T-helper 22 cell (primary cell): ENCODE measurements at places on chromosomes 1 and 21.

GRCh38 chr1:215637041-215637573 is 70.0 kb downstream of the KCTD3 start:
- DNase-seq, result no peak

- no peak for DNase-seq
These were observed 51.5 kb downstream of the PRDM2 start for GRCh38 chr1:13751458-13751871.

GRCh38 chr1:227869279-227869842 is 53.9 kb downstream of the PRSS38 start:
- no peak for DNase-seq

GRCh38 chr1:54335755-54336108 is 70.5 kb downstream of the SSBP3 start:
- no peak for DNase-seq

DNA sequence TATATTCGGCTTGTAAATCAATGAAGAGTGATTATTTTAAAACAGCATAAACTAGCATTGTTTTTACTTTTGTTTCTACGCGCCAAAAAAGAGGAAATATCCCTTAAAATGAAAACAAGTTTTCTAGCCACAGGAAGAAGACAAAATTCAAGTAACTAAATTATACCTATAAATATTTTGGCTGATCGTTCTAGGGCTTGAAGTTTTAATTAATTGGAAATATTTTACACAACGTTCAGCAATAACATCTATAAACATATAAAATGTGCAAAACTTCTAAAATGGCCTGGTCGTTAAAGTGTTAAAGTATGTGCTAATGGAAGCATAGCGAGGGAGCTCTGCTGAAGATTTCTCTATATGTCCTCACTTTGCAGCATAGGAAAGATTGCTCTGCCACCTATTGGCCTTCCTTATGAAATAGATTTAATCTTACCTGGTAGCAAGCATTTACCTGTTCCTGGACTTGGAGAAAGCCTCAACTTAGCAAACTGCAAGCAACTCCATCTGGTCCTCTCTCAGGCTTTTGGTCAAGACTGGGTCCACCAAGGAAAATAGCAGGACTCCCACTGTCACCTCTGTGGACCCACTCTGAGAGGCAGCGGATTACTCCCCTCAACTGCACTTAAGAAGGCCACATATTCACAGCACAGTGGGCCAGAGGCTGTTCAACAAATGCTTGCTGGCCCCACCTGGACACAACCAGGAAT is 351.3 kb upstream of the RUNX1 start:
- DNase-seq, result no peak
